ENCODE measurements at places on chromosomes 5 and 9.

GRCh38 chr5:35203403-35203802 is 26.9 kb downstream of the PRLR start:
- DNase-seq, result no peak

GRCh38 chr9:88776717-88777497 is 214.4 kb upstream of the S1PR3 start:
- DNase-seq, result no peak

- no peak for DNase-seq
Measured at GRCh38 chr5:60372786-60373185, 327.2 kb downstream of the DEPDC1B start.

GRCh38 chr9:3331801-3332200 is 194.0 kb downstream of the RFX3 start:
- DNase-seq, result no peak

DNA sequence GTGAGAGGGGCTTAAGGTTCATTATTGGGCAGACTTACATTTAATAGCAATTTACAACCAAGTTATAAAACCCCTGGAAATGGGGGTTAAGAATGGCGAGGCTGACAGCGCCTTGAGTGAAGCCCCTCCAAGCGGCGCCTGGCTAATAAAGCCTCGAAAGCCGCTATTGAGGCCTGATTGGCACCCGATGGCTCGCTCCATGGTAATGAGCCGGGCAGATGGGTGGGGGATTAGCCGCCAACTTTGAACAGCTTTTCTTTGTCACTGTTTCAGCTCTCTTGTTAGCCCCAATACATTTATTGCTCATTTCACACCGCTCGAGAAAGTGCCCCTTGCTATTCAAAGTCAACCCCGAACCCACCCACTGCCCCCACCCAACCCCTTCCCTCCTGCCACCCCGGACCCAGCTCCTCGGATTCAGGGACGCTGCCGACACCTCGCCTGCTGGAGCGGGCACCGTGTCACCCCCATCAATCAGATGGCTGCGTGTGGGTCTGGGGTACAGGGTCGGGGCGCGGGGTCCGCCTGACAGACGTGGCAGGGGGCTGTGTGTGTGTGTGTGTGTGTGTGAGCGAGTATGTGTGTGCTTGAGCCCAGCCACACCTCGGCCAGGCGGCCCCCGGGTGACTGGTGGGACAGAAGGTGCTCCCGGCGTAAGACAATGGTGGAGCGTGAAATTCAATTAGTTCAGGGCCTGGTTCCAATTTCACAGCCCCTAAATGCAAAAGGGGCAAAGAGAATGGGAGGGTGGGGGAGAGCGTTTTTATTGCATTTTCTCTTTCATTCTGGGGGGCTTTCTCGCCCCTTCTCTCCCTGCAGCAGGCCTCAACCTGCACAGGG is 34.2 kb downstream of the ASS1 start:
- no peak for DNase-seq

GRCh38 chr5:153957205-153957604 is 81.5 kb downstream of the FAM114A2 start:
- no peak for DNase-seq

DNA sequence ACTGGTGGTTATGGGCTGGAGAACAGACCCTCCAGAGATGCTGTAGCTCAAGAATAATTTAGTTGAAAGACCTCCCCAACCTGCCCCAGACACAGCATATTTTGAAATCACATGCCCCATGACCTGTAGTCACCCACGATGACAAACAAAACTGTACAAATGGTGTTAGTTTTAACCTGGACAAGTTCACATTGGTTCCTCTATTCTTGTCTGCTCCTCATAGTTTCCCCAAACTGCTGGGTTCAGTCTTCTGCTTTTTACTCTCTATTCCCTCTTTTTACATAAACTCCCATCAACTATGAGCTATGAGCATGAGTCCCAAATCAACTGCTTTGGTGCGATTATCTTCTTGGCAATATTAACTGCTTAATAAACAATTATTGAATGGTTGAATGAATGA is 365.3 kb upstream of the CLINT1 start:
- no peak for DNase-seq

GRCh38 chr9:128714586-128715435 is 9.1 kb downstream of the ZDHHC12 start:
- DNase-seq, result no peak

- DNase-seq, result no peak
Measured at GRCh38 chr5:173245319-173246134, 10.5 kb upstream of the NKX2-5 start.

- DNase-seq, result no peak
Measured at GRCh38 chr5:65903581-65903980, 22.8 kb upstream of the ERBIN start.

DNA sequence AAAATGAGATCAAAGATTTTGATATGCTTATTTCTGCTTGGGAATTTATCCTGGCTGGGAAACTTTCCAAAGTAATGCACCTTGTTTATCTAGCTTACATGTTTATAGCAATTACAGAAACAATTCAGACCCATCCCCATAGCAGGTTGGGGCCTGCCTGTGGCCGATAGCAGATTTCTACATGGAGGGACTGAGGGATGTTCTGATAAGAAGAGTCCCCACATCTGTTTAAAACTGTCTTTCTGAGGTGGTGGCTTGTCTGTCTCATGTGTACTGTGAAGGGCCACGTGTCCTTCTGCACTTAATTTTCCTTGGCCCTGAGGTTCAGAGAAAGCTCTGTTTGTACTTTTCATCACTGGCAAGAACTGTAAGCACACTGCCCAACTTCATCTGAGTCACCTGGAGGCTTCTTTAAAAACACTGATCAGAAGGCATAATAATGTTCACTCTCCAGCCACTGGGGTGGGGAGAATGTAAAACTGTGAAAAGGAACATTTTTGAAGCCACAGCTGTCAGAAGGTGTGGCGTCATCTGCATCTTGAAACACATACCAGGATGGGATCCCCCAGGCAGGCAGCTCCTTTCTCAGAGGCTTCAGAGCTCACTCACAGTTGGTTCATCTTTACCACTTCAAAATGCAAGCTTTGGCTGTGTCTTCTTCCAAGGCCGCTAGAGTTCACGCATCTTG is 80.3 kb downstream of the MAP1B start:
- DNase-seq, result no peak
